ENCODE measurements at places on chromosomes 12 and 14.

- DNase-seq = no peak
These were observed 181.3 kb downstream of the CCDC59 start for GRCh38 chr12:82176761-82177490.

DNA sequence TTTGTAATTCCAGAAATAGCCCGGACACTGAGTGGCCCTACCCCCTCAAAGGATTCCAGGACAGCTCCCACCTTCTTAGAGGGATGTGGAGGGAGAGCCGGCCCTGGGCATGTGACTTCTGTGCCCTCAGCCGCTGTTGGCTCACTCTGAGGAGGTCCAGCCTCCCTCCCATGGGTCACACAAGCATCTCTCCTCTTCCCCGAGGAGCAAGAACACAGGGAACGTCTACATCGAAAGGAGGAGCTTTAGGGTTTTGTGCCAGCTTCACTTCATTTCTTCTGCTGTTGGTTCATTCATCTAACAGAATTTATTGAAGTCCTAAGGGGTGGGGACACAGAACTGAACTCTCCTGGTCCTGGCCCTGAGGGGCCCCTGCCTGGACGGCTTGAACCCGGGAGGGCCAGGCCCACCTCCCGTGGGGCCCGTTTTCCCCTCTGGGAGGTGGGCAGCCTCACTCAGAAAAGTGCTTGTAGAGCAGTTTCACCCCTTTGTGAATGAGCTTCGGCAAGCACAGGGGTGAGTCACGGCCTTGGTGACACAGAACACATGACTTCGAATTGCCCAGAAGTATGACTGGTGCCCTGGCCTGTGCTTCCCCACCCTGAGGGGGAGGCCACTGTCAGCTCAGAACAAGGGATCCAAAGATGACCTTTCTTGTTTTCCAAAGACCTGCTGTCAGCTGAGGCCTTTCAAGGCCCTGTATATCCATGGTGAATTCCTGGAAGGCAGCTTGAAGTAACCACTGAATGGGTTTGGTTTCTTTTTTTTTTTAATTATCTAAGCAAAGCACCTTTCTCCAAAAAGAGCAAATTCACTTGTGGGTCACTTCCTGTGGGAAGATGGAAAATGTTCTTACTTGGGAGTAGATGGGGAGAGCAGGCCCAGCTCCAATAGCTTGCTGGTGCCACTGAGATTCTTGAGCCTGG lies 39.2 kb downstream of the NFKBIA start:
- DNase-seq = peak; percentile 86

DNA sequence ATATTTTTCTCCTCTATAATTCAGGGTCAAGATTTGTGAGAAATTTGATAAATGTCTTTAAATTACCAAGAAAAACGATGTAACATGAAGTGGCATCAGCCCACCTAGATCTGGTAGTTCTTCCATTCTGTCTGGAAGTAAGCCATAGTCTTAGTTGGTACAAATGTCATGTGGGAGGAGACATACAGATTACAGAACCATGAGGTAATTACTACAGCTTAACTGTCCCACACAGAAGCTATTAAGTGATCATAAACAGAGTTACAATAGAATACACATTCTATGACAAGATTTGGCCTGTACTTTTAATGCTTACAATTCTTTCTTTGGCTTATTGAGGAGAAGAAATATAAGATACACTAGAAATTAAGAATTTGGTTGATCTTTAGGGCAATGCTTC lies 13.7 kb upstream of the SIX1 start:
- no peak for DNase-seq

- no peak for DNase-seq
These were observed 216.1 kb downstream of the NUAK1 start for GRCh38 chr12:105922670-105923102.

- no peak for DNase-seq
These were observed 84.8 kb downstream of the PRKCH start for GRCh38 chr14:61406198-61406597.

DNA sequence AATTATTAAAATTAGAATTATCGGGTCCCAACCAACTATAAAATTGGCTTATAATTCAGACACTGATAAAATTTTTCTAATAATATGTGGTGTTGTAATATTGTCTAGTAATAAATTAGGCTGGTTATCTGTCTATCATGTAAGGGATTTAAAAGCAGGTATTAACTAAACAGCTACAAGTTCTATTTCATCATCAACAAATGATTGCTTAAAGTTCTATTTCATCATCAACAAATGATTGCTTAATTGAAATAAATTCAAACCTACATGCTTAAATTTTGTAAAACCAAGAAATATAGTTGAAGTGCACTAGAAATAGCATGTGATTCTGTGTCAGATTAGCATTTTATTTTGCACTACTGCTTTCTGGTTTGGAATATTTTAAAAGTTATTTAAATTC lies 34.1 kb downstream of the SLCO1A2 start:
- DNase-seq = no peak

- no peak for DNase-seq
These were observed 281.8 kb downstream of the EGLN3 start for GRCh38 chr14:33669111-33669510.

DNA sequence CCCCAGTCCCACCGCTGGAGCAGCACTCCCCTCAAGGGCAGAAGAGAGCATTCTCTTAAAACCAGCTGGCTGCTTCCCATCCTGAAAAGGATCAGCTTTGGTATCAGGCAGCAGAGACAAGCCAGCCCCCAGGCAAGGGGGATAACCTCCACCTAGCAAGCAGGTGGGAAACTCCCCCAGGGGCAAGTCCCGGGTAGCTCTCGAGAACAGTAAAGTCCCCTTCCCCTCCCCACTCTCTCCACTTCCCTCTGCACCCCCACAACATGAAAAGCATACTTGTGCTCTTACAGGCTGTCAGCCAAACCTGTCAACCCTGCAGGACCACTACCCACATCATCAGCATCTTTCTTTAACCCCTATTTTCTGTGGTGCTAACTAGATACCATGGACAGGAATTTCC lies 254.0 kb downstream of the NTF3 start:
- no peak for DNase-seq

GRCh38 chr14:99773521-99774497 lies 19.4 kb upstream of the EML1 start:
- DNase-seq = no peak

DNA sequence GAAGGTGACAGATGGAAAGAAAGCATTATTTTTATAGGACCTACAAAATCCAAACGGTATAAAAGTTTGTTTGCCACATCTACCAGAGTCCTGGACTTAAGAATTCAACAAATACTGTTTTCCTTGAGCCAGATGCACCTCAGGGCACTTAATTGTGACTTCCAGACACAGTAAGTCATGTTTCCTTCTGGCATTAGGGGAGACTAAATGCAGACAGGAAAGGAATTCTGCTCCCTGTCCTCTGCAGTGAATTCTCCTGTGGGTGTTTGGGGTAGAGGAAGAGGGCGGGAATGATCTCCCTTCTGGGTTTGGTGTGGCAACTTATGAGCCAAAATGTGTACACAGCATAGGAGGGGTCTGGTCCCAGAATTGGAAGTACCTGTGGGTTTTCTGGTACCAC lies 93.9 kb upstream of the ZDHHC17 start:
- DNase-seq = no peak

DNA sequence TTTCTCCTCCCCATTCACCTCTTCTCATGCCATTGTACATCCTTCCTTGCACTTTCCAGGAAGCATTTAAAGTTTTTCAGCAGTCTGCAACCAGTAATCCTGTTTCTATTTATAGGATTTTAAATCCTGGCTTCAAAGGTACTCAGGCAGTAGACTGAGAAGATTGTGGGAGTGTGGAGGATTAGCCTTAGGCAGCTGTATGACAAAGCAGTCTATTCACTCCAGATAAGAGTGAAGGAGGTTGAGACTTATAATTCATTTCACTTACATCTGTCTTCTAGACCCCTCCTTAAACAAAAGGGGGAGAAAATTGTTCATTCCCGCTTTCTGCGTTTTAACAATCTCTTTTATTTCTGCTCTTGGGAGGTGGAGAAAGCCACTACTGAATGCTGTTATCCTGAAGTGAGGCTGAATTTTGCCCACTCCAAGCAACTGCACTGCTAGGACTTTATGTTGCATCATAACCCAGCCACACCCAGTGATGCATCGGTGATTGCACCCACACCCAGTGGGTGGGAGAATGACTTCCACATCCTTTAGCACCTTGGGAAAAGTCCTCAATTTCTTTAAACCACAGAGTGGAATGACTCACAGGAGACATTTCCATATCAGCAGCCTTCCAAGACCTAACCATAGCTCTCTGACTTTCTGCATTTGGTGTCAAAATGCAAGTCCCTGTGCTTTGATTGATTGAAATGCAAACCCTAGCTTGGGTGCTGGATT lies 382.5 kb upstream of the ATP2B1 start:
- peak; percentile 35 for DNase-seq

GRCh38 chr12:46209914-46210872 lies 58.6 kb downstream of the SLC38A1 start:
- peak; percentile 73 for DNase-seq

DNA sequence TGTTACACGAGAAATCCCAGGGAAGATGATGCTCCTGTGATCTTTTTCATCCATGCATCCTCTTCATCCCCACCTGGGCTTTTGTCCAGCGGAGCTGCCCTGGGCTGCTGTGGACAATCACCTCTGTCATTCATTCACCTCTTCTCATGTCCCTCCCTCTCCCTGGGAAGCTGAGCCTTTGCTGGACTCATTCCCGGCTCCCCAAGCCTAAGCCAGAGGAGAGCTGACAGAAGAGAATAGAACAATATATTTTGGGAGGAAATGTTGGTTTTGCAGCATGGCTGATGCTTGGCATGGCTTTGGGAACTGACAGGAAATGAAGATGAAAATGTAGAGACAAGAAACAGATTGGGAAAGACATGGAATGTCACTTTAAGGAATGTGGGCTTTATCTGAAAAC lies 177.4 kb downstream of the DICER1 start:
- no peak for DNase-seq

DNA sequence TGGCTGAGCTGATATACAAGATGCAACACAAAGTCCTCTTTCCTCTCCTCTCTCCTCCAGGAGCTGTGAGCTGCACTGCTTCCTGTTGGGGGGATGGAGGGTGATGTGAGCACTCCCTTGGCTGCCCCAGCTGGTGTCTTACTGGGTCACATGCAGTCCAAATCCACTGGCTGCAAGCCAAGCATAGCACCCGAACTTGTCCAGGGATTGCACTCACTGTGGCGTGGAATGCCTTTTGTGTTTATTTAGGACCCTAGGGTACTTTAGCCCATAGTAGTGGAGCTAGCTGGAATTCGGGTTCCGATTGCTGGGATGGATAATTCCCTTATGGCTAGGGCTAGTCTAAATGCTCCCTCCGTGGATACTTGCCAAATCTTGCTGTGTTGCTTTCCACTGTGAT lies 424.9 kb upstream of the SYT1 start:
- no peak for DNase-seq

- peak; percentile 24 for DNase-seq
These were observed 45.4 kb downstream of the PSMA6 start for GRCh38 chr14:35337269-35338255.

DNA sequence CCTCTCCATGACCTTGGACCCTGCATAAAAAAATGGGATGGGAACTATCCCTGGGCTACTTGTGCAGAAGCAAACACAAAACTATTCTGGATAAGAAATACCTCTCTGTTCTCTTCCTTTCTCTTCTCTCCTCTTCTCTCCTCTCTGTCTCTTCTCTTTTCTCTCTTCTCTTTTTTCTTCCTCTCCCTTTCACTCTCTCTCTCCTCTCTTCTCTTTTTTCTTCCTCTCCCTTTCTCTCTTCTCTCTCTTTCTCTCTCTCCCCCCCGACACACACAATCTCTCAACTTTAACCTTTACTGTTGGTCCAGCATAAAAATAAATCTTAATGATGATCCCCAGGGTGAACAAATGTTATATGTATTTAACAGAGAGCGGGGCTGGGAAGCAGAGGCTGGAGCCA lies 141.4 kb downstream of the SRGAP1 start:
- DNase-seq = no peak
